Activated CD8-positive, alpha-beta memory T cell treated with anti-CD3 and anti-CD28 coated beads for 1 hour (primary cell): ENCODE measurements at places on chromosomes 5 and 9.
A peak's percentile ranks its signal among the peaks of the same experiment; 100 is the strongest.

DNA sequence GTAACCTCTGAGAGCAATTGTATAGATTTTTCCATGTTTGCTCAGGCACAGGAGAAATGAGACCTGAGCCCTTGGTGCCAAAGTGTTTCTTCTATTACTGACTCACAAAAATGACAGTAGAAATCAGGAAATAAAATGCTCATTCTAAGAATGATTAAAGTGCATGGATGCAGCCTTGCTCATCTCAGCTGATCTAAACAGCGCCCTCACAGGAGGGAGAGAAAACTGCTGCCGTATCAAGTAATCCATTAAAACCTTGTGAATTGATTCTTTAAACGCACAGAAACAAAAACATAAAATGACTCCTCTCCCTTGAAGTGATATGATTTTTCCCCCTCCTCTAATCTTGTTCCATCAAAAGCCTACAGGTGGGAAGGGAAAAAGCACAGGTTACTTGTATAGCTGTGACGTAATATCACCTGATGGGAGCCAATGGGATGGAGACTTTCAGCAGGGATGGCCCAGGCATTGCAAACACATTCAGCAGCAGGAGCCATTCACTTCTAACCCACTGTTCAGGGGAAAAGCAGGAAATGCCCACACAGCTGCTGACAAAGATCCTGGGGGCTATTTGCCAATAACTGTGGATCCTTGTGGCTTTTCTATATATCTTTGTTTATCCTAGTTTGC, 76.7 kb downstream of the PLCXD3 start:
- no peak for DNase-seq

DNA sequence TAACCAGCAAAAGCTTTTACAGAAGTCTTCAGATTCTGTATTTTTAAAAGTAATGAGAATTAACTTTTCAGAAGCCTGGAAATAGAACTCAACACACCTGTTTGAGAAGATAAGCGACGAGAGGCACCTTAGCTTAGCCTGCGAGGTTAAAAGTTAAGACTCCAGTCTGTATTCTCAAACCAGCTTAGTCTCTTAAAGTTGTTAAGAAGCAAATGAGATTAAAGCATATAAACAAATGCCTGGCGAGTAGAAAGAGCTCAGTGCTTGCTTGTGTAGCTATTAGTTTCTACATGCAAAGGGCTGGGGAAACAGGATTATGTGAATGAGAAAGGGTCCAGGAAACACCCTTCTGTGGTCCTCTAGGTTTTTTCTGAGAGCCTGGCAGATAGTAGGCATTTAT, 51.7 kb downstream of the MTAP start:
- DNase-seq, result no peak

GRCh38 chr9:105328872-105329718, 84.6 kb downstream of the SLC44A1 start:
- DNase-seq, result no peak

DNA sequence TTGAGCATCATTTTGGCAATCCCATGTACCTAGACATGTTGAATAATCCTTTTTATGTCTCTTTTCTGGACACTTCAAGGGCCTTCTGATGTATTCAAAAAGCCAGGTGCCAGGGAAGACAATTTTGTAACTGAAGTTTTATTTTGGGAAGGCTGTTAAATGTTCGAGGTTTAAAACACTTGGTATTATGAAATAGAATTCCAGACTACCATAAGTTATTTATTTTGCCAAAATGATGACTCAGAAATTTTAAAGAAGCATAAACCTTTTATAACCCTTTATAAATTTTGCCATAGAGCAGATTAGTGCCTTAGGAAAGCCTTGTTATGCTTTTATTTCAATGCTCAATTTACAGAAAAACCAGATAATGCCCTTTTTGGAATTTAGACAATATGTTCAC, 30.3 kb upstream of the UHRF2 start:
- no peak for DNase-seq

- DNase-seq, result peak; percentile 37
Measured at GRCh38 chr9:136544964-136545691, 720 bp downstream of the NOTCH1 start.

- no peak for DNase-seq
Measured at GRCh38 chr5:170296036-170296934, 1.3 kb downstream of the LCP2 start.

GRCh38 chr9:85453850-85454249, 287.9 kb downstream of the AGTPBP1 start:
- no peak for DNase-seq

- no peak for DNase-seq
Measured at GRCh38 chr9:95971815-95972214, 96.3 kb downstream of the ERCC6L2 start.
